ENCODE measurements at places on chromosomes 3 and 15. TPM values are rescaled to one million over a fixed set of nuclear protein-coding genes. Genes with fewer than 3 reads are reported as not detected.

ROPN1B gene
- not detected for polyA plus RNA-seq

DNA sequence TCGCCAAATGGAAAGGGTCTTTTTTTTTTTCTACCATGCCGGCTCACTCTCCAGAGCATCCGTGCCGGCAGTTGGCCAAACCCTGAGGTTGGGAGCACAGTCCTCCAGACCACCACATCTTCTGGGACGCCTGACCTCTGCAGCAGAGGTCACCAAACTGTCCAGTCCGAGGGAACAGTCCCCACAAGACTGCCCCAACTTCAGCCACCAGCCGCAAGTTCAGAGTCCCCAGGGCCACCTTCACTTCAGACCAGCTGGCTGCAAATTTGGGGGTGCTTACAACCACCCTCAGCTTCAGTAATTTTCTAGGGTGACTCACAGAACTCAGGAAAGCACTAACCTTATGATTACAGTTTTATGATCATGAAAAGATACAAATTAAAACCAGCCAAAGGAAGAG, 28.9 kb downstream of the PLA2G4D start:
- H3K4me3 ChIP-seq: no peak overlapping the region
- H3K4me1 ChIP-seq: peaks cover 5% of the 10 kb centered on the region
- DNase-seq: no peak
- H3K36me3 ChIP-seq: peaks cover 4% of the 10 kb centered on the region
- peaks cover 2% of the 10 kb centered on the region for H3K27me3 ChIP-seq

DNA sequence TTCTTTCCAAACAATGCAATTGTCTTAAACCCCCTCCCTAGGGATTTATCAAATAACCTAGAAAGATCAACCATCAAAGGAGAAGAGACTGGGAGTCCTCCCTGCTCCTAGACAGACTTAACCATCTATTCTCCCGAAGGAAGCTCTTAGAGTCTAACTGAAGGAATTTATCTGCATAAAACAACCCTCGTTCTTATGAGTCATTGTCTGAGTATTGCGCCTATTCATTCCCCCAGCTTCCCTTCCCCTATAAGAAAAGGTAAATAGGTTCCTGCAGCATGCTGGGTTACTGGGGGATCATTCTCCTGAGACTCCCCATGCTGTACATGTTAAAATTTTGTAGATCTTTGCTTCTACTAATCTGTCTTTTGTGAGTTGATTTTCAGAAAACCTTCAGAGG, 412.7 kb downstream of the OCA2 start:
- H3K36me3 ChIP-seq: no peaks in the 10 kb centered on the region
- no peaks in the 10 kb centered on the region for H3K4me1 ChIP-seq
- H3K4me3 ChIP-seq: no peak overlapping the region
- DNase-seq: no peak
- no peak overlapping the region for H3K27ac ChIP-seq

DNA sequence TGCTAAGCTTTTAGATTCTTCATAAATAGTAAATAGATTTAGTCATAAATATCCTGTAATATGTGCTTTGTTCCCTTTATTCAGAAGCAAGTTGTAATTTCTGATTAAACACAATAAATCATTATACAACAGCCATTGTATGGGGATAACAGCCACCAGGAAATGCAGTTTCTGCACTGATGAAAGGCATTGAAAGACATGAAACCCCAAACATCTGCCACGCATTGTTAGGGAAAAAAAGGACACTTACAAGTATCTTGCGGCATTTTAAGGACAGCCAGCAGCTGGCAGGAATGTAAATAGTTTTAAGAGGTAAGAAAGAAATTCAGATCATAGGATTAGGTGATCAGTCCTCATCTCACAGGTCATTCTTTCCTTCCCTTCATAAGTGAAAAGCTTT, 801.1 kb upstream of the LMCD1 start:
- H3K4me3 ChIP-seq: no peak overlapping the region
- no peak overlapping the region for H3K27ac ChIP-seq
- no peak for DNase-seq
- H3K27me3 ChIP-seq: no peaks in the 10 kb centered on the region
- no peaks in the 10 kb centered on the region for H3K4me1 ChIP-seq
- no peaks in the 10 kb centered on the region for H3K36me3 ChIP-seq

DNA sequence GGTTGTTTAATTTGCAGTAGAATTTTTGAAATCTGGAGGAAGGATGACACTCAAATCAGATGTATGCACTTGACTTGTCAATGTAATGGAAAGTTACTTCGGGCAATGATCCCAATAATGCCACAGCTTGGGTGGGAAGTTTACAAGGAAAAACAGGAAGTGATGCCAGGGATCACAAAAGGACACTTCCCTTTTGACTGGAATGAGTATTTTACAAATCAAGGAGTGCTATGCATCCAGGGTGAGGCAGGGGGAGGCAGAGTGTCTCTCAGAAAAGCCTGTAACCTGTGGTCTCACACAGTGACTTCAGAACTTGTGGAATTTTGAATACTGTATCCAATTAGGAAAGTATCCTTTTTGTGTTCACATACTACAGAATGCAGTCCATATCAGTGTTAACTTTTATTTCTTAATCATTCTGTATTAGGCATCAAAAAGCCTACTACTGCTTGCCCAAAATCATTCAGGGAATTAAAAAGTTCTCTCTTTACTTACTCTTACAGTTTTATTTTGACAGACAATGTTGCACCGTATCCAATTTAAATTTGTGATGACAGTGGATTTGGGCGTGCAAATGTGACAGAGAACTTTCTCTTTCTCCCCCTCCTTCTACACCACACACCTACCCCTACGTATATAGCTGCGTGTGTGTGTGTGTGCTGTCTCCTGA, 445.1 kb downstream of the MECOM start:
- DNase-seq: no peak
- H3K4me1 ChIP-seq: no peaks in the 10 kb centered on the region
- no peak overlapping the region for H3K4me3 ChIP-seq
- no peak overlapping the region for H3K27ac ChIP-seq
- H3K36me3 ChIP-seq: no peaks in the 10 kb centered on the region
- H3K27me3 ChIP-seq: no peaks in the 10 kb centered on the region

- H3K4me1 ChIP-seq: peaks cover 12% of the 10 kb centered on the region
- DNase-seq: no peak
- no peaks in the 10 kb centered on the region for H3K36me3 ChIP-seq
- no peaks in the 10 kb centered on the region for H3K27me3 ChIP-seq
Observed at GRCh38 chr3:27488821-27489220, 4.6 kb upstream of the SLC4A7 start.

DNA sequence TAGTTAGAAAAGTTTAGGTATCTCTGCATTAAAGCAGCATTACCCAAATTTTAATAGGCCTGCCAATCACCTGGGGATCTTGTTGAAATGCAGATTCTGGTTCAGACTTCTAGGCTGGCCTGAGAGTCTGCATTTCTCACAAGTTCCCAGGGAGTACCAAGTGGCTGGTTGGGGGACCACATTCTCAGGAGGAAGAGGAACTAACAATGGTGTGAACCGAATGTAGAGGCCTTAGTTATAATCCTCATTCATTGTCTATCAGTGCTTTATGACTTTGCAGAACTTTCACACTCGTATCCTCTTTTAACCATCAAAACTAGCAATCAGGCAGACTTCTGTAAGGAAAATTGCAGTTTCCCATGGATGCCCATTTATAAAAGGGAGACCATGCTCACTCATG, 38.2 kb upstream of the UBE2E1 start:
- no peak overlapping the region for H3K27ac ChIP-seq
- H3K4me1 ChIP-seq: peaks cover 6% of the 10 kb centered on the region

DNA sequence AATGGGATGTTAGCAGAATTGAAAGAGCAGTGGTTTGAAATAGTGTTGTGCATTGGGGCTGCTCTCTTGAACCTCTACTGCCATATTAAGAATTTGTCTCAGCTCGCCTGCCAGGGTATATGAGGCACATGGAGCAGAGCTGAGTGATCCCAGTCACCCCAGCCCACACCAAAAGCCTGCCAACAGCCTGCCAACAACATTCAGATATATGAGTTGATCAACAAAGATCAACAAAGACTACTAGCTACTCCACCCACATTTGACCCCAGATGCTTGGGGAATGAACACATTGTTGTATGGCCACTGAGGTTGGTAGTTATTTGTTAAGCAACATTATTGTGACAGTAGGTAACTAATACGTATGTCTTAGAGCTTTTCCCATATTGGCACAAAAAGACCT, 570.9 kb upstream of the IL12A start:
- H3K27me3 ChIP-seq: peaks cover 4% of the 10 kb centered on the region
- no peak for DNase-seq
- H3K4me3 ChIP-seq: no peak overlapping the region
- H3K27ac ChIP-seq: no peak overlapping the region
- H3K36me3 ChIP-seq: no peaks in the 10 kb centered on the region

DNA sequence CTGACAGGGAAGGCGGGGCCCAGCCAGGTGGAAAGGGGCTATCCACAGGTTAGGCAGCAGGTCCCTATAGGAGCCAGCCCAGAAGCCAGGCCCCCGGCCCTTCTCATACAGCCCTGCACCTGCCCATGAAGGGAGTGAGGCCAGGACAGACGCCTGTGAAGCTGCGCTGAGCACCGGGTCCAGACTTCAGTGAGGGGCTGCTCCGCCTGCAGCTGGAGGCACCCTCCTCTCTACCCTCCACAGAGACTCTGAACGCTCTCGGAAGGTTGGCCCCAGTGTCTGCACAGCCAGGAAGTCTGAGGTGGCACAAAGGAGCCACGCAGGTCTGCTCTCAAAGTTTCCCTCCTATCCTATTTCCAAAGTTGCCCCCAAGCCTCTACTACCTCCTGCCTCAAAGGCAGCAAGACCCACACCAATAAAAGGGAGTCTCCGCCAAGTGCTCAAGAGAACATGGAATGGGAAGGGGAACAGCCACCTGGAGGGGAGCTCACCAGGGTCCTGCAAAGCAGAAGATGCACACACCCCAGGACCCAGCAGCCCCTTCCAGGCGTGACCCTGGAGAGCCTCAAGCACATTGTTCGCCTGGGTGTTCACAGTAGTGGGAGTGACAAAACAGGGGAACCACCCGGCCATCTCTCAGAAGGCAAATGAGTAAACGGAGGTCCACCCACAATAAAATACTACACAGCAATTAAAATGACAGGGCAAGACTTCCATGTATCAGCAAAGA, 19.5 kb downstream of the XXYLT1 start:
- H3K4me3 ChIP-seq: no peak overlapping the region
- no peak for DNase-seq
- H3K4me1 ChIP-seq: peaks cover 36% of the 10 kb centered on the region
- H3K36me3 ChIP-seq: no peaks in the 10 kb centered on the region

GRCh38 chr15:101112336-101113113, 139.3 kb downstream of the CHSY1 start:
- H3K27ac ChIP-seq: no peak overlapping the region
- no peaks in the 10 kb centered on the region for H3K36me3 ChIP-seq
- no peaks in the 10 kb centered on the region for H3K4me1 ChIP-seq
- no peak for DNase-seq
- peaks cover 4% of the 10 kb centered on the region for H3K27me3 ChIP-seq

GRCh38 chr3:187698499-187699399, 3.6 kb downstream of the RTP2 start:
- H3K4me1 ChIP-seq: no peaks in the 10 kb centered on the region
- DNase-seq: no peak
- no peaks in the 10 kb centered on the region for H3K36me3 ChIP-seq
- H3K4me3 ChIP-seq: no peak overlapping the region

DNA sequence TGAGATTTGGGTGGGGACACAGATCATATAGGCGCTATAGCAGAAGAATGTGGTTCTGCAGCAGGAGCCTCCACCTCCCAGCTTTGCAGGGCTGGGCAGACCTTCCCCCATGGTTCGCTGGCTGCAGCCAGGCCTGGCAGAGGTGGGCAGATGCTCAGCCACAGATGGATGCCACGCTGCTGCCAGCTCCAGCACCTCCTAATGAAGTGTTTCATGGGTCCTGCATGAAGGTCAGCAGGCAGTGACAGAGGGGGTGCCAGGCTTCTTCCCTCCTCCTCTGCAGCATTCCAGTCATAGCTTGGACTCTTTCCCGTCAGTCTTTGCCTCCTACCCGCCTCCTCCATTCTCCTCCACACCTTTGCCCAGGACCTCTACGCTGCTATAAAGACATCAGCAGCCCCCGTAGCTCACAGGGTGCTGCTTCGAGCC, 85.9 kb downstream of the SLCO3A1 start:
- no peak overlapping the region for H3K4me3 ChIP-seq
- H3K36me3 ChIP-seq: no peaks in the 10 kb centered on the region
- peaks cover 69% of the 10 kb centered on the region for H3K4me1 ChIP-seq
- DNase-seq: no peak
- no peak overlapping the region for H3K27ac ChIP-seq

DNA sequence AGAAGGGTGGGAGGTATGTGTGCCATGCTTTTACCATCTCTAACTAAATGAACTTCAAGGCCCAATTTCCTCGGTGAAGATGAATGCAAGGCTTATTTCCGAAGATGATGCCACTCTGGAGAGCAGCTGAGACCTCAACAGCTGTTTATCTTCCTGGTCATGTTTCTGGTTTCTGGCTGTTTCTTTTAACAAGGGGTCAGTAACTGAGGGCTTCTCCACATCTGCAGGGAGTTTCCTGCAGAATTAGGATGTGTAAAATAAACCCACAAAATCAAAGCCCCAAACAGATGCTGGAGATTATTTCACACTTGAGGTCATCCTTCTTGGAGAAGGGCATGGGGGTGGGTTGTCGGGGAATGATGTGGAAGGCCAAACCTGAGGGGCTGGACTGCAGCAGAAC, 220.3 kb downstream of the THSD4 start:
- DNase-seq: no peak
- no peak overlapping the region for H3K27ac ChIP-seq
- no peaks in the 10 kb centered on the region for H3K4me1 ChIP-seq
- H3K4me3 ChIP-seq: no peak overlapping the region
- peaks cover 3% of the 10 kb centered on the region for H3K27me3 ChIP-seq

DNA sequence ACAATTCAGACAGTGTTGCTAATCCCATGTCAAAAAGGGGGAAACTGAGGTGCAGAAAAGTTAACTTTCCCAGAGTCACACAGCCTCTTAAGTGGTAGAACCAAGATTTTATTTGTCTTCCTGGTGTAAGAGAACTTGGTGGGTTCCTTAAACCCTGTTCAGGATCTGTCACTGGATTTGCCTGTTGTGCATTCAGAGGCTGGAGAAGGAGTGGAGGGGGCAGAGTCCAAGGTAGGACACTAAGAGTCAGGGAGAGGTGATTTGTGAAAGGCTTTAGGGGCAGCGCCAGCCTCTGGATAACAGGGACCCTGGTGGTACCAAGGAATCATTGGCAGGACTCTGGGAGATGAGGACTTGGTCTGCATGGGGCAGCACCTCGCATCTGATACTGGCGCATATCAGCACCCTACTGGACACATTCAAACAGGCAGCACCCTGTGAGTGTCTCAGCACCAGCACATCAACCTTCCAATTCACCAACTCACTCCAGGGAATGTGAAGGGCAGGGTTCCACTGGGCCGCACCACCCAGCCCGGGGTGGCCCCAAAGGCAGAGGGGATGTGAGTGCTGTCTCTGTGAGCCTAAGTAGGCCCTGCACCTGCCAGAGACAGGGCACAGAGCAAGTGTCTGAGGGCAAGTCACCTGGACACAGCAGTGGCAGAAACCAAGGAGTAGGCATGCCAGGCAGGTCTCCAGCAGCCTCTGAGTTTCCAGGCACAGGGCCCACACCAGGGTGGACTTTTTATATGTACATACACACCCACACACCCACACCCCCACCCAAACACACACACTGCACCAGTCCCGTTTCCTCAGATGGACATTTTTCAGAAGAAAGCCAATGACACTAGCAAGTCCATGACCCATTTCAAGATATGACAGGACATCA, 71.6 kb downstream of the LIPC start:
- no peak for DNase-seq
- peaks cover 4% of the 10 kb centered on the region for H3K36me3 ChIP-seq
- no peak overlapping the region for H3K27ac ChIP-seq
- H3K27me3 ChIP-seq: no peaks in the 10 kb centered on the region
- H3K4me1 ChIP-seq: peaks cover 26% of the 10 kb centered on the region
- no peak overlapping the region for H3K4me3 ChIP-seq
